Activated naive CD4-positive, alpha-beta T cell treated with anti-CD3 and anti-CD28 coated beads, Interleukin-2, amount 10 ng/mL, durations not matched to agents 7 days and 5 days (primary cell): ENCODE measurements at places on chromosomes 2 and 18.
A peak's percentile ranks its signal among the peaks of the same experiment; 100 is the strongest.

GRCh38 chr2:158412206-158412605, 44.3 kb downstream of the CCDC148 start:
- no peak for DNase-seq

- no peak for DNase-seq
These were observed 357.7 kb upstream of the HNRNPA3 start for GRCh38 chr2:176854878-176855277.

DNA sequence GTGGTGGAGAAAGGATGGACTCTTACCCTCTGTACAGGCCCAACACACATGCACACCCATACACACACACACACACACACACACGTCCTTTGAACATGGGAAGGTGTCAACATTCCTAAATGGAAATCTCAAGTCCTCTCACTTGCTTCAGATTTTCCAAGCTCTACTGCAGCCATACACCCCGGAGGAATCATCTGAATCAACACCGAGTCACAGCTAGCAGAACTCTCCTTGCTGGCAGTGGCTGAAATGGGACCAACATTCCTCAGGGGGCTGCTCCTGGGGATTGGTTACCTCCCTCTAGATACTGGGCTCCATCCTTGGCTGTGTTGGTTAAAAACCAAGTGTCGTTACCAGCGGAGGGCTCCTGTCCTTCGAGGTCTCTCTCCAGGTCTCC, 112.7 kb downstream of the BCL11A start:
- DNase-seq: no peak

GRCh38 chr18:43277164-43277600, at the start of gene SYT4:
TSS of gene SYT4 (minus strand) at chr18:43277490. CDS start at chr18:43277281, 209 bp downstream.
- no peak for DNase-seq

GRCh38 chr2:9780368-9781130, 62.7 kb upstream of the TAF1B start:
- peak; percentile 34 for DNase-seq

GRCh38 chr2:71684226-71685072, 231.1 kb downstream of the DYSF start:
- no peak for DNase-seq

DNA sequence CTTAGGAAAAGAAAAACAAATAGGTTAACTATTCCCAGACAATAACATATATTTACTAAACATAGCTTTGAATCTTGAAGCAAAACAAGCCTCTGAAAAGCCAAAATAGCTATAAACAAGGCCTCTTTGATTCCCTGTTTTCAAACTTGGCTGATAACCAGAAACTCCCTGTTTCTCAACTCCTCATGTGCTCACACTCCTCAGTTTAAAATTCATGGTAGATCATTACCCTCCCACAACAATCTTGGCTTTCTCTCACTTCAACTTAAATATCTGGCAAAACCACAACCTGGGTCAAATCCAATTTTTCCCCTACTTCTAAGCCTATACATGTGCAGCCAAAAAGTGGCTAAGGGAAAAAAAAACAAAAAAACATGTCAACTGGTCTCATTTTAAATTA, 15.6 kb downstream of the SUCLG1 start:
- no peak for DNase-seq

DNA sequence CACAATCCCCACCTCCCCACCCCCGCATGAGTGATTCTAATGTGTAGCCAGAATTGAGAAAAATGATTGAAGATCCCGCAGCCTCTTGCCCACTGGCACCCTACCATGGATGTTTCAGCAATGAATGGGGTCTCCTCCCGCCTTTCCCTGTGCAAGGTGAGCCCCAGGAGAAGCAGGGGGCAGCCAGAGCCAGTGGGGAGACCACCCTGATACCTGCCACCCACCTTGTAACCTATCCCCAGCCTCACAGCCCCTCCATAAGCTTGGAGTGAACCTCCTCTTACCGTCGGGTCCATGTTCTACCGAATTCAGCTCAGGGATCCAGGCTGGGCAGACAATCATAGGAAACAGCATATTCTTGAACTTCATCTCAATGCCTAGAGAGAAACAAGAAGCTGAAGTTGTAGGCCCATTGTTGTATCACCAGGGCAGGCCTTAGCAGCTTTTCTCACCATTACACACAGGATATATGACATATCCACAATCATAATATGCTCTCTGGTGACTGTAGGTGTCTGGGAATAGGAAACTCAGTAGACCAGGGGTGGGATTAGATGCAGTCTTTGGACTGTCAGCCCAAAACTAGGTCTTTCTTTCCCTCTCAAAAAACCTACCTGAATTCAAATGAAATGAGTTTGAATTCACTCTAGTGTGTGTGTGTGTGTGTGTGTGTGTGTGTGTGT, 30.9 kb downstream of the XDH start:
- no peak for DNase-seq

- no peak for DNase-seq
These were observed 5.0 kb downstream of the TACR1 start for GRCh38 chr2:75194184-75194868.

DNA sequence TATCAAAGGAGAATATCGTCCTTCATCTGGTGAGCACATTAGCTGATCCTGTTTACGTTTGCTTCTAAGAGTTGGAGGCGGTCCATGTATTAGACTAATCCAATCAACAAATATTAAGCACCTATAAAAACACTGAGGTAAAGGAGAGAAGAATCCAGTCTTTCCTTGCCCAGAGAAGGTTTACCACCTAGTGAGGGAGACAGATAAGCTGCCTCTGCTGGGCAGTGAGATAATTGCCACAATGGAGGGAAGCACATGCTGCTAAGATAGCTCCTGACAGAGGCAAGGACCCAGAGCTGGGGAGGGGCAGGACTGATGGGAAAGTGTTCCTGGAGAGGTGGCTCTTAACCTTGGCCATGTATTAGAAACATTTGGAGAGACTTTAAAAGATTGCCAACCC, 36.7 kb upstream of the ST8SIA5 start:
- no peak for DNase-seq

- no peak for DNase-seq
These were observed 45.2 kb downstream of the FAM168B start for GRCh38 chr2:131047920-131048560.

DNA sequence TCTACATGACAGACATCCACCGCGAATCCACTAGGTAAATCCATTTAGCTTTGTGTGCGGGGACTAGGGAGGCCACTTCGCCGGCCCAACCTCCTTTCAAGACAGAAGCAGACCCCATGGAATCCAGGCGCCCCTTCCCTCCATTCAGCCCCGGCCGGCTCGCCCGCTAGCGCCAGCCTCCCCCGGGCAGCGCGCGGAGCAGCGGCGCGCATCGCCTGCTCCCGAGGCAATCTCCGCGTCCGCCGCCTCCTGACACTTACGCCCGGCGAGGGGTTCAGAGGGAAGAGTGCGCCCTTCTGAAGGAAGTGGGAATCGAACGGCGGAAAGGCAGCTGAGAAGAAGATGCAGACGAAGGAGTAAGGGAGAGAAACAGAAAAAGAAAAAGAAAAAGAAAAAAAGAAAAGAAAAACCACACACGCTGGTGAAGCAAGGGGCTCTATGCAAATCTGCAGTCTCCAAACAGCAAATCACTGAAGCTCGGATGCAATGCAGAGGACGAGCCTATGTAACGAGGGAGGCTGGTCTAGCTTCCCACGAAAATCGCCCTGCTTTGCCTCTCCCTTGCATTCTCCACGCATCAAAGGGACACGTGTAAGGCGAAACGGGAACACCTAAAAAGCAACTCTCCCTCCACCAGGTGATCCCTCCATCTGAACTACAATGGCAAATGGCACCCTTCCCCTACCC, 684.4 kb downstream of the NRXN1 start:
- DNase-seq: no peak

- DNase-seq: no peak
These were observed 255.9 kb upstream of the CXCR4 start for GRCh38 chr2:136373841-136374240.

DNA sequence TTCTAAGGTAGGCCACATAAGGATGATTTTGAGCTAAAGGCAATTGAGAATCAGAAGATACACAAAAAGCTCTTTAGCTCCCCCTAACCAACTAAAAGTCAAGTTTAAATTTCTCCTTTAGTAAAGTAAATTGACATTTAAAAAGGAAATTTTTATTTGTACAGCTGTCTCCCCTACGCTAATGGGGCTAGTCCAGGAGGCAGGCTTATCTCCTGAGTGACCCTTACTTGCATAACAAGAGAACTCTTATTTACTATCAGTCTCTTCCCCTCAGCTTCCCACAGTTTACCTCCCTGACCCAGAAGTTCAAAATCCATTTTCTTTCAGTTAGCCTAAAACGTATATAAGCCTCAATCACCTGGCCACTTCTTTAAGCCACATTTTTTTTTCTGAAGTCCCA, 1002.8 kb upstream of the NRXN1 start:
- no peak for DNase-seq

DNA sequence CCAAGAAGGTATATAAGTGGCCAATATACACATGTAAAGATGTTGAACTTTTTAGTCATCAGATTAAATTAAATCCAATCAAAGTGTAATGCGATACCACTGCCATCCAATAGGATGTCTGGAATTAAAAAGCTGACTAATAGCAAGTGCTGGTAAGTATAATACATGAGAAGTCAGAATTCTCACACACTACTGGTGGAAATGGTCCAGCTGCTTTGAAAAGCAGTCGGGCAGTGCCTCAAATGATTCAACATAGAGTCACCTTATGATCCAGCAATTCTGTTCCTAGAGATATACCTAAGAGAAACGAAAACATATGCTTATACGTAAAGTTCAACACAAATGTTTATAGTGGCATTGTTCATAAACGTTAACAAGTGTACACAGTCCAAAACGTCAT, 124.1 kb upstream of the MYT1L start:
- no peak for DNase-seq

- DNase-seq: no peak
These were observed 170.0 kb upstream of the ALKAL2 start for GRCh38 chr2:457792-458424.

GRCh38 chr2:65639156-65639864, 206.9 kb upstream of the SPRED2 start:
- no peak for DNase-seq

DNA sequence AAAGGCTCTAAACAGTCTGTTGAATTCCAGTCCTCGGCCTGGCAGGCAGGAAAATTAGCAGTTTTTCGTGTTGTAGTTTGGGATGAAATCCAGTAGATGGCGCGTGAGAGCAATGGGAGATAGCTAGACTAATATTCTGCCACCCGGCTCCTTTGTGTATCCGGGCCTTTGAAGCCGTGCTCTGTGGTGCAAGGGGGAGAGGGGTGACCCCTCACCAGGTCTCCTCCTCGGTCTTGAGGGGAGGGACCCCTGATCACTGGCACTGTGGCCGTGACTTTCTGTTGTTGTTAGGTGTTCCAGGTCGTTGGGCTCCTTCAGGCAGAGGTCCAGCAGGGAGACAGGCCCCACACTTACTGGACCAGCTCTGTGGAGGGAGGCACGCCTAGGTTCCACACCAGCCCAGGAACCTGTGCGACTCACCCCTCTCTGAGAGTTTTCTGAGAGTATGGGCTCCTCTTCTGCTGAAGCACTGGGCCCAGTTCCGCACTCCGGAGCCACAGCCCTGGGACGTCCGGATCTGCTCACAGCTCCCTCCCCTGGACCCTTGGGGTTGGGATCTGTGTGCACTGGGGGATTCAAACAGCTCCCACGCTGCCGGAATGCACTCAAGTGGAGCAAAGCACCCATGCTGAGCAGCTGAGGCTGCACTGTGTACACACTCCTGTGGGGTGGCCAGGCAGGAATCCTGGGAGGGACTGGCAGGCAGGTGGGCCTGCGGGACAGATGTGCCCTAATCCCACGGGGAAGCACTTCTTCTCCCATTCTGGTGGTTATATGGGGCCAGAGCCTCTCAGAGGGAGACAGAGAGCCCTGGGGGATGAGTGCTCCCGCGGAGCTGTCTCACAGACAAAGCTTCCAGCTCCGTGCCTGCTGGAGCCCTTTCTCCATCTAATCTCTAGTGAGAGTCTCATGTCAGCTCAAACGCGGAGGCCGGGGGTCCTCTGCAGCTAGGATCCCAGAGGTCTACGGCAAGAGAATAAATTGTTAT, 8.8 kb downstream of the GKN2 start:
- peak; percentile 59 for DNase-seq

- no peak for DNase-seq
These were observed 77.8 kb downstream of the GALNT14 start for GRCh38 chr2:31060397-31060796.

DNA sequence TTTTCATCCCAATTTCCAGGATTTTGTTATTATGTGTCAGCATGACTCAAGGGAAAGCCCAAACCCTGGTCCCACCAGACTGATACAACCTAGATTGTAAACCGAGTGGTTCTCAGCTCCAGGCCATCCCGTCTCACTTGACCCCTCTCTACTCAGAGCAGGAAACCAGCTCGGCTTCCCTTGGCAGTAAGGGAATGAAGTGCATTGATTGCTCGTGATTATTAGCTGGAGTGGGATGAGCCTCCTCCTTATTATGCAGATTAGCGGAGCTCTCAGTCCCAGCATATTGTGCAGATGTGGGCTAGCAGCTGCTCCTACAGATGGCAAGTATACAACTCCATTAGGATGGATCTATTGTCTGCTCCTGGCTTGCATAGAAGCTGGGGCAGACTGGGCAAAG, 167.6 kb downstream of the LNPK start:
- no peak for DNase-seq

GRCh38 chr2:164954954-164955701, at the start of gene SLC38A11:
TSS of gene SLC38A11 (minus strand) at chr2:164955525. CDS start at chr2:164955247, 278 bp downstream.
- no peak for DNase-seq

GRCh38 chr18:2891526-2892431, 45.0 kb downstream of the EMILIN2 start:
- DNase-seq: peak; percentile 46

DNA sequence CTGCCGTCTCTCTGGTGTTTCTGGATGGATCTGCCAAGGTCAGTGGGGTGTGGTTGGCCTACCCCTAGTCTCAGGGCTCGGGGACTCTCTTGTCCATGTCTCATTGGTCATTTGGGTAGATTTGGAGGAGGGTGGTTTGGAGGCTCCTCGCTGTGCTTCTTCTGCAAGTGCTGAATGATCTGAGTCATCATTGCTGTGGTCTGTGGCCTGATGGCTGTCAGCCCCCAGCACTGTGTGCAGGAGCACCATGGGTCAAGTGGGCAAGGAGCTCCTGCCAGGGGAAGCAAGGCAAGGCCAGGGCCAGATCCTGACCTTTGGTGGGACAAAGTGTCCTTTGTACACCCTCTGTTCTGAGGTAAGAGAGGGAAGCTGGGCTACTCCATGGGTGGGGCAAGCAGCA, 221.8 kb downstream of the FHOD3 start:
- no peak for DNase-seq

DNA sequence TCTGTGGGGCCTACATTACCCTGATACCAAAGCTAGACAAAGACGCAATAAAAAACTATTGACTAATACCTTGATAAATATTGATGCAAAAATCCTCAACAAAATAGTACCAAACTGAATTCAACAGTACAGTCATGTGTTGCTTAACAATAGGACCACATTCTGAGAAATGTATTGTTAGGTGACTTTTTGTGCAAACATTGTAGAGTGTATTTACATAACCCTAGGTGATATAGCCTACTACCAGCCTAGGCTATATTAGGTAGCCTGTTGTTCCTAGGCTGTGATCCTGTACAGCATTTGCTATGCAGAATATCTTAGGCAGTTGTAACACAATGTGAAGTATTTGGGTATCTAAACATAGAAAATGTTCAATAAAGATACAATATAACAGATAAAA, 36.7 kb downstream of the CCDC138 start:
- DNase-seq: no peak

- DNase-seq: no peak
These were observed 448.9 kb downstream of the NBAS start for GRCh38 chr2:15112216-15112615.
